NCI-H510A (cell line): ENCODE measurements at places on chromosomes 12 and 14.

DNA sequence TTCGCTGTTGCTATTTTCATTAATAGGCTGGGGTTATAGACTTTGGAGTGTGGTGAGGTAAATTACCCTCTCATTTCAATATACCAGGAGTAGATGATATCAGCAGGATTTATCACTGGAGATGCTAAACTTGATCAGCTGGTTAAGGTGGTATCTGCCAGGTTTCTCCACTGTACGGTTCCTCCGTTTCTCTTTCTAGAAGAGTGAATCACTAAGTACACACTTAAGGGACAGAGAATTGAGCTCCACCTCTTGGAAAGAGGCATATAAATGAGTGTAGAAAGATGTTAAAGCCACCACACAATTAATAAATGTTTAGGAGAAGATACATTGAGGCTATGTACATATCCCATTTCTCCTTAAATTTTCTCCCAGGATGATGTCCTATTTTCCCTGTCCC lies 277.4 kb upstream of the GRIP1 start:
- DNase-seq = no peak

GRCh38 chr14:55127460-55127951 lies 1.5 kb upstream of the LGALS3 start:
- no peak for DNase-seq

DNA sequence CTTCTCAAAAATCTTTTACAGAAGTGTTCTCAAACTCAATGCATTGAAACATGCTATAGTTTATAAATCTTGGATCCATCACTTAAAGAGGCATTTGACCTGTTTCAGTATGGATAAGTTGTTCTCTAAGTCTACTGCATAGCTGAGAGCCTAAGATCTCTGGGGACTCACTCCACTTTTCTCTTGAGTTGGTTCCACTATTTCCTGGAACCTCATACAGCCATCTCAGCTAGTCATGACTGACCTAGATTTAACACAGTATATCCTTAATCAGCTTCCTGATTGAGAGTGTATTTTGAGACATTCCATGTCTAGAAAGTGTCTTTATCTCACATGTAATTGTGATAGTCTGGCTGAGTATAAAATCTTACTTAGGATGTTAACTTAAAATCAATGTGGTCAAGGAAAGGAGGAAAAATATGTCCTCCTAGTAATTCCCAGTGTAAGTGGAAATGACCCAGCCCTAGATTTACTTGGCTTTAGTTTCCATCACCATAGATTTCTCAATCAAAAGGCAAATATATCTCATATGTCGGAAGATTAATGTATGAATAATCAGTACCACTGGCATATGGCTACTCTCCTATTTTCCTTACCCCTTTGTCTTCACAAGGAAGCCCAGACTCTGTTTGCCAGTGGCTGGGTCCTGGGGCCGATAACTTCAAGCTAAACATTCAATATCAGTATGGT lies 61.9 kb downstream of the KICS2 start:
- DNase-seq = no peak

GRCh38 chr14:31326111-31326510 lies 94.2 kb downstream of the HEATR5A start:
- DNase-seq = no peak

DNA sequence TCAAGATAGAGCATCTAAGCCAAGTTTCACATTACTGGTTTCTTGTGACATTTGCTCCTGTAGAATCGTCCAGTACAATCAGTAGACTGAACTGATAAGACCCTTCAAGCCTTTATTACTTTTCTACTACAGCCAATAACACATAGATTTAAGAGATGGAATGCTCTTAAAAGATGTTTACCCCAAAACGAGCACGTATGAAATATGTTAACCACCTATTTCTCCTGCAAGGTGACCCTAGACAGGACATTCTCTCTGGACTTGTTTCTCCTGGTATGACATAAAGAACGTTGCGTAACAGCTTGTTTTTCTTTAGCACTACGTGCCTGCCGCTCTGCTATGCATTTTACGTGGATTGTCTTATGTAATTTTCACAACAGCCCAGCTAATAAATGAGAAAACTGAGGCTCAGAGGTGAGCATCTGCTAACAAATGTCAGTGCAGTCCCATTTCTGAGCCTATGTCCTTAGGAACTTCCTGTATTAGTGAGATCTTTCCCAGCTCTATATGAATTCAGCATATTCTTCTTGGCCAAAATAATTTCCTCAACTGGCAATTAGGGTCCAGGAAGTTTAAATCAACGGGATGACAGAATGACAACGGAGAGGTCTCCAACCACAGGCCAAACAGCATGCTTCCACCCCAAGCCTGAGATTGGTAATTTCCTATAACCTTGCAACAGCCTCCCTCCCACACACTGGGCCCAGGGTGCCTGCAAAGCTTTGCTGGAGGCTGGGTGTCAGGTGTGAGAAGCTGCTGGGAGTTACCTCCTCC lies 3.7 kb downstream of the NFKBIA start:
- DNase-seq = no peak

- DNase-seq = peak; percentile 21
Measured at GRCh38 chr12:88958153-88958552, 377.9 kb upstream of the KITLG start.

- DNase-seq = peak; percentile 5
Measured at GRCh38 chr12:43444940-43445564, 107.0 kb downstream of the ADAMTS20 start.
